LHCN-M2 (cell line): ENCODE measurements at places on chromosomes 6 and 20.

GRCh38 chr6:142531727-142532126 lies 229.9 kb downstream of the ADGRG6 start:
- DNase-seq, result no peak

DNA sequence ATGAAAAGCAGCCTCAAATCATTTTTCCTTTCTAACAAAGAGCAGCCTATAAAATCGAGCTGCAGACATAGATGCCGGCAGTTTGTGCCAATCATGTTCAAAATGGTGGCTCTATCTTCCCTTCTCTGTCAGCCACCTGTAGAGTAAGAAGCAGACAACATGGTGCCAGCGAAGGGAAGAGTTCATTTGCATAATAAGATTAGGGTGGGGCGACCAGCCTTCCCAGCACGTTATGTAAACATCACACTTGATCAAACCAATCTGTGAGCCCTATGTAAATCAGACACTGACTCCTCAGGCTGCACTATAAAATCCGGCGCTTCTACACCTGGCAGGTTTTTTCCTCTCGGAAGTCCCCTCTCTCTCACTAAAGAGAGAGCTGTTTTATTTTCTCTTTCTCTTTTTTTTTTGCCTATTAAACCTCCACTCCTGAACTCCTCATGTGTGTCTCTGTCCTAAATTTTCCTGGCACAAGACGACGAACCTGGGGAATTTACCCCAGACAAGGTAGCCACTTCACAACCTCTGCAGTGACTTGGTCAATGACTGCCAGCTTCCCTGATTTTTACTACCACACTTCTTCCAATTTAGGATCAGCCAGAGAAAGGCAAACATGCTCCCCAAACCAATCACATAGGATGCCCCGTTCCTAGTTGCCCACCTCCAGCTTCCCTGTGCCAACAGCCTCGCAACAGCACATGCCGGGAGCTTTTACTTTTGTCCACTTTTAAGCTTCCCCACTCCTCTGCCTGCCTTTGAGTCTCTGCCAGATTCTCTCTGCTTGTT lies 12.9 kb downstream of the TPMT start:
- no peak for DNase-seq

- no peak for DNase-seq
Measured at GRCh38 chr20:62979876-62980373, 26.8 kb downstream of the BHLHE23 start.

- DNase-seq, result no peak
Measured at GRCh38 chr20:47921408-47921807, 136.1 kb upstream of the SULF2 start.

- DNase-seq, result no peak
Measured at GRCh38 chr6:20223141-20223540, 10.9 kb upstream of the MBOAT1 start.

- DNase-seq, result no peak
Measured at GRCh38 chr6:14337152-14337551, 219.6 kb downstream of the CD83 start.

GRCh38 chr6:101090281-101090680 lies 209.2 kb upstream of the ASCC3 start:
- DNase-seq, result peak; percentile 41

- DNase-seq, result no peak
Measured at GRCh38 chr20:5741089-5741488, 9.1 kb upstream of the SHLD1 start.

DNA sequence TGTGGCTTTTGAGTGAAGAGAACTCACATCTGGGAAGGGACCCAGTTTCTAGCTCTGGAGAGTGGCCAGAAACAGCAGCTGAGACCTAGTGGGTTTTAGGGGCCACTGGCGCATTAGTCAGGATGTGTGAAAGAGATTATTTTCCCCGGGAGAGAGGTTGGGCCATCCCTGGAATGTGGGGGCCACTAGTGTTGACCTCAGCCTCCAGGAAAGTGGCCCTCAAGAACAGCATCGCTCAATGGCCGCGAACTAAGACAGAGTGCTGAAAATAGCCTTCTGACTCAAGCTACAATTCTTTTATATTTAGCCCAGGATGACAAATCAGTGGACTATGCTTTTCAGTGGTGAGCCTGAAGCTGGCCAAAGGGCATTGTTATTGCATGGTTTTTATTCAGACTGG lies 210.4 kb upstream of the RNF24 start:
- peak; percentile 99 for DNase-seq

- DNase-seq, result no peak
Measured at GRCh38 chr6:108771421-108771820, 76.8 kb upstream of the ARMC2 start.

GRCh38 chr6:71106276-71106675 lies 149.4 kb upstream of the B3GAT2 start:
- DNase-seq, result no peak

DNA sequence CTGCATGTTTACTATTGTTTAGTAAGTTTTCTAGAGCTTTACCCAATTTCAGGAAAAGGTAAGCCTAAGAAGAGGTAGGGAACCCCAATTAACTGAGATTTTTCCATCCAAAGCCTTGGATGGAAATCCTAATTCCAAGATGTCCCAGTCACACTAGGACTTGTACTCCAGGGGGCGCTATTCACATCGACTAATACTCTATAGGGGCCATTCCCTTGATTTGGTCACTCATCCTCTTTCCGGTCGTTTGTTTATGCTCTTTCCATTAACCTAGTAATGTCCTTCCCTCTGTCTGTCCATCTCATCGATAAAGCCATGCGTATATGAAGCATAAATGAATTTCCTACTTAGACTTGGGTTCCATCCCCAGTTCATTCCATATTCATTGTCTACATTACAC lies 80.8 kb upstream of the FUCA2 start:
- peak; percentile 18 for DNase-seq

DNA sequence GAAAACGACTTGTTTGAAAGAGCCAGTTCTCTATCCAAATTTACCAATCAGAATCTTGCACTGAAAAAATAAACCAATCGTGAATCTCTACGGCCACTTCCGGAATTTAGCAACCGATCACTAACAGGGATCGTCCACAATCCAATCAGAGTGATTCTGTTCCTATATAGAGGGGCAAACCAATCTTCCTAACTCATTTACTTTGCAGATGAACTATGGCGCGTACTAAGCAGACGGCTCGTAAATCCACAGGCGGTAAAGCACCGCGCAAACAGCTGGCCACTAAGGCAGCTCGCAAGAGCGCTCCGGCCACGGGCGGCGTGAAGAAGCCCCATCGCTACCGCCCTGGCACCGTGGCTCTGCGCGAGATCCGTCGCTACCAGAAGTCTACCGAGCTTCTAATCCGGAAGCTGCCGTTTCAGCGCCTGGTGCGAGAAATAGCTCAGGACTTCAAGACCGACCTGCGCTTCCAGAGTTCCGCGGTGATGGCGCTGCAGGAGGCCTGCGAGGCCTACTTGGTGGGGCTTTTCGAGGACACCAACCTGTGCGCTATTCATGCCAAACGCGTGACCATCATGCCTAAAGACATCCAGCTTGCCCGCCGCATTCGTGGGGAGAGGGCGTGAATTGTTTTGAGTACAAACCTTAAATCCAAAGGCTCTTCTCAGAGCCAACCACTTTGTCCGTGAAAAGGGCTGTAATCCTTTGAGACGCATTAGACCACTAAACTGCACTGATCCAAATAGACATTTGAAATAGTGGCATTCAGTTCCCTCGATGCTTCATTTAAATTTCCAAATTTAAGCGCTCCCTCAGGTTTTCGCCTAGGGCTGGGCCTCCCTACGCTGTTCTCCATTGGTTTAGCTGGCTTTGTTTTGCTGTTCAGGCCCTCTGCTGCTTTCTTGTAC lies 138.0 kb downstream of the HFE start:
- no peak for DNase-seq

- no peak for DNase-seq
Measured at GRCh38 chr20:1173698-1174097, 11.1 kb downstream of the TMEM74B start.

DNA sequence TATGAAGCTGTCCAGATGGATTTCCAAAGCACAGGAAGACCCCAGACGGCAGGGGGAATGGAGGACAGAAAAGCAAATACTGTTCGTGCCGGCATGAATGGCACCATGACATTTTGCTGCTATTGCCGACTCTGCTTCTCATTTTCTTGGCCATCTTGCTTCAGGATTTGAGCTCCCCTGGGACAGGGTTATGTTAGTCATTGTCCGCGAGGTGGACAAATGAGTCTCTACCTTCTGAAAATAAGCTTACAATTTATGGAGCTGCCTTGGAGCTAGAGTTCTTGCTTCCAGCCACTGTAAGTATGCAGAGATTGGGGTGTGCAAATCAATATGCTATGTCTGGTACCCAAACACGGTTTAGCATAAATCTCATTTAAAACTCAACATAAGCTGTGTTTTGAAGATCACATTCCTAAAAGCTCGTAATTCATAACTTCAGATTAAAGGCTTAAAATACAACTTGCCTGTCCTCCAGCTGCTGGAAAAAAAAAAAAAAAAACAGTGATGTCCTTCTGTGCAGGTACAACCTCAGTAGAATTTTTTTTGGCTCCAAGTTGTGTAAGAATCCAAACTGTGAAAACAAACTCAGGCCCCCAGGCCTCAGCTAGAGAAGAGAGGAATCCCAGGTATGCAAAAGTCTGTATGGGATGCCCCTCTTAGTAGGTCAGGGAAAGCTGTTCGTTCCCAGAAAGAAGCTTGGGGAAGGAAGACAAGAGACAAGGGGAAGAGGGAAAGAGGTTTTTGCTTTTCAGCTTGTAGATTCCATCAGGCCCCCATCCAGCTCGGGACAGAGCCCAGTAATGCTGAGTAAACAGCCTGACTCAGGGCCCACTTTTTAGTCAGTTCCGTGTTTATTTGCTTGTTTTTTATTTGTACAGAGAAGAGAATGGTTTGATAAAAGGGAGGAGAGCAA lies 184.2 kb upstream of the FOXA2 start:
- peak; percentile 48 for DNase-seq

GRCh38 chr6:158977382-158977781 lies 22.6 kb downstream of the RSPH3 start:
- no peak for DNase-seq

- no peak for DNase-seq
Measured at GRCh38 chr6:14673201-14673600, 555.6 kb downstream of the CD83 start.

DNA sequence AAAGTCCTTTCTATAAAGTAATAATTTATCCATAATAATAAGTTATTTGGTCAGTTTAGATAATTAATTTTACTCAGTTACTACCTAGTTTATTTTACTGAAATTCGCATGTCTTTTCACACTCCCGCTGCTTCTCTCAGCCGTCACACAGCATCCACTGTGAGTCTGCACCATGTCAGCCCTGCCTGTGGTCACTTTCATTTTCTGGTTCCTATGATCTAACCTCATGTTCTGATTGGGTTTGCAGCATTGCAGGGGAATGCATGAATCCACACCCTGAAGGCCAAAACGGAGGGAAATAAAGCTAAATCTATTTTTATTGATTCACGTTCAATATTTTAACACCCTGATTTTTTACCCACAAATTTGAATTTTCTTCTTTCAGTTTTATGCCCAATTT lies 47.4 kb downstream of the PDE10A start:
- DNase-seq, result peak; percentile 92

- no peak for DNase-seq
Measured at GRCh38 chr6:149134511-149134933, 183.0 kb upstream of the TAB2 start.

GRCh38 chr20:33686984-33687366 lies 790 bp upstream of the E2F1 start:
- DNase-seq, result no peak

GRCh38 chr20:17836303-17836861 lies 132.2 kb downstream of the SNX5 start:
- DNase-seq, result peak; percentile 63

DNA sequence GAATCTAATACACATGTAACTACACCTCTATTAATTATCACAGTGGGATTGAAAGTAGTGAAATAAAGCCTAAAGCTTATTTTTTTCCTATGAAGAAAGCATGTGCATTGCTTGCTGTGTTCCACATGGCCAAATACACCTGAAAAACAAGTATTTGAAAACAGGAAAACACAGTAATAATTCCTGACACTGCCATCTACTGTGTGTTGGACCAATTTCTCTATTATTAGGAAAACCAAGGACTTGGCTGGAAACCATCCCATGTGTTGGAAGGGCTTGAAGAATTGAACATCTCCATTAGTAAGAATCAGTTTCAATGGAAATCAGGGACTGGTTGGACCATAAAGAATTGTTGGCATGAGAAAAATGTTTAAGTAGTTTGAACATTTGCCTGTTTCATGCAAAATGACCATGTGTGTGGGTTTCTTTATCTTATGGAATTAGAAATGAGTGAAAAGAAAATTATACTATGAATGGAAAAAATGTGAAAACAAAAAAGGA lies 124.1 kb downstream of the PHF3 start:
- peak; percentile 11 for DNase-seq

DNA sequence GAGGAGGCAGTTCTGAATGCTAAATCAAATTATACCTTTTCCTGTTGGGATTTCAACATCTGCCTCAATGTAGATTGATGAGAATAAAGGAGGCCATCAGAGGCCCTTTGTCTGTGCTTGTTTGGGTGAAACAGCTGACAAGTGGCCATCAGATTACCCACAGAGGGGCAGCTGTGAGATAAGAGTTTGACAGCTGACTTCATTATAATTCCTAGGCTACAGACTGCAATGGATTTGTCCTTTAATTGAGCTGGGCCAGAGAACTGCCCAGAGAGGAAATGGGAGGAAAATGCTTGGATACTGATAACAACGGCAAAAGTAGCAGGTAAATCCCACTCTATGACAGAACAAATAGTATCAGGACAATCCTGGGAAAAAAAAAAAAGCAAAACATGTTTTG lies 649.4 kb downstream of the HDGFL1 start:
- DNase-seq, result peak; percentile 29

GRCh38 chr6:26422329-26422728 lies 18.0 kb upstream of the BTN3A3 start:
- DNase-seq, result no peak

DNA sequence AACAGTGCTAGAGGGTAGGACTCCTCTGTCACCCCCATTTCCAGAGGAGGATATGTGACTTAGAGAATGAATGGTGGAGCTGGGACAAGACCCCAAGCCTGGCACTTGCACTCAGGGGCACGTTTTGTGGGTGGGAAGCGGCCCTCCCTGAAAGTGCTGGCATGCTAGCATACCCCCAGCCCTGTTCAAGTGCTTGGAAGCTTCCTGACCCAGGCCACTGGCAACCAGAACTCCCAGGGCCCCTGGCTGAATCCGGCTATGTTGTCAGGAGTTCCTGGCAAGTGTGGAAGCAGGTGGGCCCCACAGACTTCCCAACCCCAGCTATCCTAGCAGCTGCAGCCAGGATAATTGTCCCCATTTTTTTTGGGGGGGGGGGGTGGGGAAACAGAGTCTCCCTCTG lies 35.6 kb upstream of the TGM2 start:
- DNase-seq, result no peak

DNA sequence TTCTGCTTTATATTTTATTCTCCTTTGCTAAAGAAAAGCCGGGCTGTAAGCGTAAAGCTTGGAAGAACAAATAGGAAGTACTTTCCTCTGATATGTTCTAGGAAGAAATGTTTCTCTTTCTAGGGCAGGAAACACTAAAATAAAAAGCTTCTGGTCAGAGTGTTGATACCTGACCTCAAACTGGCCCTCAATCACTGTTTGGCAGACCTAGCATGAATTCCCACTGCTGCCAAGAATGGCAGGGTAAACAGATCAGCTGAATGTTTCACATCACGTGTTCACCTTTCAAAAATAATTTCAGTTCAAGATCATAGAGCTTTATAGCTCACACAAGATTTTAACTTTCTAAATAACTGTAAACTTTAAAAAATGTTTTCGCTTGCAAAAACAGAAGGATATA lies 2.9 kb downstream of the MPC1 start:
- DNase-seq, result no peak
